WTC11 (cell line): ENCODE measurements at places on chromosomes 12 and 14.
A peak's percentile ranks its signal among the peaks of the same experiment; 100 is the strongest.

DNA sequence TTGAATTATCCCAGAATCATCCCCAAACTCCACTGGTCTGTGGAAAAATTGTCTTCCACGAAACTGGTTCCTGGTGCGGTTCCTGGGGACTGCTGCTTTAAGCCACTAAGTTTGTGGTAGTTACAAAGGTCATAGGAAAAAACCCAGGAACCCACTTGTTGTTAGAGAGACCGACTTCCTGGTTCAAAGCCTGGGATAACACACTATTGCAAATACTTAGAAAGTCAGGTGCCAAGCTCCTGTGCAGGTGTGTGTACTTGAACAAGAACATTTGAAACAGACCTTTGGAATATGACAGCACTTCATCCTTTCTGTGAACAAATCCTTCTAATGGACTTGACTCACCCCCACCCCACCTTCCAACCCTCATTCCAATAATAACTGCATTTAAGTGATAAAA is 519.6 kb downstream of the GLT1D1 start:
- H3K27ac ChIP-seq: no peak overlapping the region
- no peak for DNase-seq
- peaks cover 6% of the 10 kb centered on the region; the same call in 1 of the 2 replicates for H3K27me3 ChIP-seq
- H3K4me1 ChIP-seq: no peaks in the 10 kb centered on the region

DNA sequence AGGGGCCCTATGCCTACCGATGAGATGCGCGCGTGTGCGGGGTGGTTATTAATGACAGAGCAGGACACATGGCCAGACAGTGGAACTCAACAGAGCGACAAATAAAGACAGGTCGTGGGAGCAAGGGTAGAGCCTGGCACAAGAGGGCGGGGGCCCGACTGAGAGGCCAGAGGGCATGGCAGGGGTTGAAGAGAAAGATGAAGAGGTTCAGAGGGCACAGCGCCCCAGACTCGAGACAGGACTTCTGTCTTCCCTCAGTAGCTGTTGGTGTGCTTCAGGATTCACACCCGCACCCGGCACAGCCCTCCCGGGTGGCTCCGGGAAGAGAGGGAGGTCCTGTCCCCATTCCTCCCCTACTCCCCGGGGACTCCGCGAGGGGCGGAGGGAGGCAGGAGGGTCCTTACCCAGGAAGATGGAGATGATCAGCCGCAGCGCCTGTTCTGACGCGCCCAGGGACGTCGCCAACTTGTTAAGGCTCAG is 366 bp downstream of the LPCAT3 start:
- 0 out of 2 replicates have a peak, but pooled peaks cover 3% of the 10 kb centered on the region for H3K36me3 ChIP-seq
- H3K4me1 ChIP-seq: peaks cover 27% of the 10 kb centered on the region
- peak overlapping the region; percentile 95 for H3K4me3 ChIP-seq
- no peak for DNase-seq
- H3K27ac ChIP-seq: peak overlapping the region; percentile 73; the same call in 1 of the 2 replicates

DNA sequence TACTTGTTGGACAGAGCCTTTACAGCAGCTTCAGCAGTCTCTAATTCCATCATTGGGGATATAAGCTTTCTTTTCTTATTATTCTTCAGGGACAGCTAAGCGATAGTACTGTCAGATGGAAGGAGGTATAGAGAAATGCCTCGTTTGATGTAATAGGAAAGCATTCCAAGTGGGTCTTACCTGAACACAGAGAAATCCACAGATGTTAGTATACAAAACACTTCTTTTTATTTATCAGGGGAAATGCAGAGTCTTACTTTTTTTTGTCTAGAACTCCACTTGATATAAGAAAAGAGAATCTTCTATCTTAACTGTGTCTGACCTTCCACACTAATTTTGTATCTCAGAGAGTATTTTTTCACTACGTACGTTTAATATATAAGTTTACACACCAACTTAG is 1.9 kb downstream of the SYT1 start:
- H3K4me3 ChIP-seq: peak overlapping the region; percentile 96
- no peaks in the 10 kb centered on the region for H3K36me3 ChIP-seq
- 0 out of 2 replicates have a peak overlapping the region, but pooled peaks have one; percentile 13 for H3K27ac ChIP-seq

GRCh38 chr14:36284971-36285595 is 35.4 kb downstream of the MBIP start:
- H3K36me3 ChIP-seq: no peaks in the 10 kb centered on the region
- no peak for DNase-seq
- peaks cover 28% of the 10 kb centered on the region for H3K4me1 ChIP-seq
- no peak overlapping the region for H3K27ac ChIP-seq
- H3K27me3 ChIP-seq: no peaks in the 10 kb centered on the region

DNA sequence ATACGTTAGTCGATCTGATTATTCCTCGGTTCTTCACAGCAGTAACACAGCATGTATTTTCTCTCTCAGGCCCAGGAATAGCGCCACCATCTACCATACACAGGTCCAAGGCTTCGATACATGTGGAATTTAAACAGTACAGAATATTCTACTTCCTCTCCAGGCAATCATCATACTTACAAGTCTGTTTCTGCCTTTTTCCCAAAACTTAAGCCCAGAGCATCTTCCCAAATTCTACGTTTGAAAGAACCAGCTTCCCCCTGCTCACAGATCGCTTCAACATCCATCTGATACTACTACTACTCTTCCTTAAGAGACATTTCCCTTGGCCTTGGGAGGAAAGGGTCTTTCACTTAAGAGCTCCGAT is 626 bp downstream of the TXNDC16 start:
- peaks cover 12% of the 10 kb centered on the region for H3K27me3 ChIP-seq
- DNase-seq: no peak
- H3K4me1 ChIP-seq: peaks cover 18% of the 10 kb centered on the region
- H3K36me3 ChIP-seq: no peaks in the 10 kb centered on the region
- peak overlapping the region; percentile 66 for H3K27ac ChIP-seq

GRCh38 chr14:54922598-54922997 is 20.0 kb upstream of the GCH1 start:
- H3K4me1 ChIP-seq: no peaks in the 10 kb centered on the region
- DNase-seq: no peak
- no peak overlapping the region for H3K27ac ChIP-seq
- H3K36me3 ChIP-seq: no peaks in the 10 kb centered on the region
- H3K4me3 ChIP-seq: no peak overlapping the region

DNA sequence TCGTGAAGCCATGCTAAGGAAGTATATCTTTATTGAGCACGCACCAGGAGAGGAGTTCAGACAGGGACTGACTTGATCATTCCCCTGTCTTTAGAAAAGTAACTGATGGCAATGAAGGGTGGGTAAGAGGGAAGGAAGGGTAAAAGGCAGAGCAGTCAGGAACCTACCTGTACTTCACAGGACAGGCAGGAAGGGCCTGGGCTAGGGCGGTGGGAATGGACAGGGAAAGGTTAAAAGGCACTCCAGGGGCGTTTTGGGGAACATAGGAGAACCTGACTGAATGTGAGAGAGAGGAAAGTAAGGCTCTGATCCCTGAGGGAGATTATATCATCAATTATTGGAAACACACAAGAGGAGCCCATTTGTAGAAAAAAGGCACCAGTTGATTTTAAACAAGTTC is 3.9 kb downstream of the SLC35E3 start:
- no peak overlapping the region for H3K4me3 ChIP-seq
- peak overlapping the region; percentile 47; the same call in 1 of the 2 replicates for H3K27ac ChIP-seq
- DNase-seq: no peak
- H3K4me1 ChIP-seq: peaks cover 17% of the 10 kb centered on the region
- no peaks in the 10 kb centered on the region for H3K27me3 ChIP-seq

GRCh38 chr14:61620130-61620946 is 75.0 kb upstream of the HIF1A start:
- no peaks in the 10 kb centered on the region for H3K27me3 ChIP-seq
- H3K36me3 ChIP-seq: no peaks in the 10 kb centered on the region
- peaks cover 18% of the 10 kb centered on the region for H3K4me1 ChIP-seq
- no peak for DNase-seq
- no peak overlapping the region for H3K4me3 ChIP-seq

DNA sequence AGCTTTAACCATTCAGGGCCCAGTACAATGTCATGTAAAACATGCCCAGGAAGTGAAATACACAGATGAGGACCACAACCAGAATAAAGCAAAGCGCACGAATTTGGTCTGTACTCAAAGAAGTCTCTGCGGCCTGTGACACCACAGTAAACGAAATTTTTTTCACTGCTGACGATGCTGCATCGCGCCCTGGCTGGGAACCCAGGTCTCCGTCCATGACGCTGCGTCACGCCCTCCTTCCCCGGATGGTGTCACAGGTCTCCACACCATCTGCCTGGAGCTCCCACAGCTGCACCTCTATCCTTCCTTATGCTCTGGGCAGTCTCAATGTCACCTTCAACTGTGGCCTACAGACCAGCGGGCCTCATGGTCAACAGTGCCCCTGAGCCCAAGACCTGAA is 17.8 kb downstream of the ANKLE2 start:
- H3K4me3 ChIP-seq: no peak overlapping the region
- H3K27ac ChIP-seq: no peak overlapping the region
- no peaks in the 10 kb centered on the region for H3K27me3 ChIP-seq
- no peaks in the 10 kb centered on the region for H3K4me1 ChIP-seq
- peaks cover 91% of the 10 kb centered on the region for H3K36me3 ChIP-seq

- H3K27me3 ChIP-seq: no peaks in the 10 kb centered on the region
- no peak for DNase-seq
- H3K4me3 ChIP-seq: peak overlapping the region; percentile 91
- H3K36me3 ChIP-seq: peaks cover 19% of the 10 kb centered on the region
- peaks cover 46% of the 10 kb centered on the region for H3K4me1 ChIP-seq
- H3K27ac ChIP-seq: peak overlapping the region; percentile 84
Observed at GRCh38 chr12:12560587-12561370, 1.9 kb downstream of the DUSP16 start.

GRCh38 chr12:121184425-121184824 is 25.5 kb upstream of the P2RX4 start:
- H3K27ac ChIP-seq: no peak overlapping the region
- H3K27me3 ChIP-seq: no peaks in the 10 kb centered on the region
- 0 out of 2 replicates have a peak, but pooled peaks cover 3% of the 10 kb centered on the region for H3K36me3 ChIP-seq
- H3K4me3 ChIP-seq: no peak overlapping the region

GRCh38 chr14:45698462-45699134 is 445.6 kb upstream of the MIS18BP1 start:
- no peak overlapping the region for H3K27ac ChIP-seq
- peaks cover 7% of the 10 kb centered on the region for H3K36me3 ChIP-seq
- H3K4me3 ChIP-seq: no peak overlapping the region
- 0 out of 2 replicates have a peak, but pooled peaks cover 4% of the 10 kb centered on the region for H3K4me1 ChIP-seq
- DNase-seq: no peak
- H3K27me3 ChIP-seq: peaks cover 3% of the 10 kb centered on the region; the same call in 1 of the 2 replicates

DNA sequence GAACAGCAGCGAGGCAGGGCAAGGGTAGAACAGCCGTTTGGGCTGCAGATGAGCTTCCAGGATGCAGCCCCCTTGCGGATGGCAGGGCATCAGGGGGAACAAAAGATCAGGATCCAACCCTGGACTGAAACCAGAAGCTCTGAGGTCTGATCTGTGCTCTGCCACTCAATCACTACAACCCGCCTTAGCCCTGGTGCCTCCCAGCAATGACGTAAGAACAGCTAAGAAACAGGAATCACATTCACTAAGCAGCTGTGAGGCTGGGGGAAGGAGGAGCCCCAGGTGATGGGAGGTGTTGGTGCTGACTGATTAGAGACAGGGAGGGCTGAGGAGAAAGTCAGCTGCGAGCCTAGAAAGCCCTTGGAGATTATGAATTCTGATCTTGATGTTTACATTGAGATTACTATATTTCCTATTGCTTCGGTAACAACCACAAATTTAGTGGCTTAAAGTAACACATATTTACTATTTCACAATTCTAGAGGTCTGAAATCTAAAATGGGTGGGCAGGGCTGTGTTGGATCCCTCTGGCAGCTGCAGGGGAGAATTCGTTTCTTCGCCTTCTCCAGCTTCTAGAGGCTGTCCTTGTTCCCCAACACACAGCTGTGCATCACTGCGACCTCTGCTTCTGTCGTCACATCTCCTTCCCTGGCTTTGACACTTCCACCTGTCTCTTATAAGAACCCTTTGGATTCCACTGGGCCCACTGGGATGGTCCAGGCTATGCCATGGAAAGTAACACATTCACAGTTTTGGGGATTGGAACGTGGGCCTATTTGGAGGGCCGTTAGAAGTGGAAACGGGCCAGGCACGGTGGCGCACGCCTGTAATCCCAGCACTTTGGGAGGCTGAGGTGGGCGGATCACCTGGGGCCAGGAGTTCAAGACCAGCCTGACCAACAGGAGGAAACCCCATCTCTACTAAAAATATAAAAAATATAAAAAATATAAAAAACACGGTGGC is 6.1 kb upstream of the CD9 start:
- peaks cover 5% of the 10 kb centered on the region; the same call in 1 of the 2 replicates for H3K27me3 ChIP-seq
- H3K4me3 ChIP-seq: no peak overlapping the region
- peak; percentile 55 for DNase-seq
- peak overlapping the region; percentile 48 for H3K27ac ChIP-seq

GRCh38 chr14:32559048-32559447 is 229.9 kb downstream of the AKAP6 start:
- DNase-seq: no peak
- no peak overlapping the region for H3K4me3 ChIP-seq
- H3K36me3 ChIP-seq: no peaks in the 10 kb centered on the region
- no peaks in the 10 kb centered on the region for H3K27me3 ChIP-seq
- H3K27ac ChIP-seq: no peak overlapping the region

DNA sequence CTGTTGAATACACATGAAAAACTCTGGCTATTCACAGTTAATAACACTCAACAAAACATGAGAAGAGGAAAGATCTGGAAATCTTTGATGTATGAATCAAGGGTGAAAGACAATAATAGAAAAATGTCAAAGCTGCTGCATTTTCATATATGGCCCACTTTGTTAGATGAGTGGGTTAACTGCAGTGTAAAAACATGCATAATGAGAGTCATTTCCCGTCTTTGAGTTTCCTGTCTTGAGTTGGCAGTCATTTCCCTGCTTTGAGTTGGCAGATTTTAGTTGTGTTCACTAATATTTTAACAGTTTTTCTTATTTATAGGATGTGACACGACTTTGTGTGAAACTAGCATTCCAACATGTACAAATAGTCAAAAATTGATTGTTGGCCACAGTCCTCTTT is 87.9 kb upstream of the PTPRQ start:
- no peak overlapping the region for H3K27ac ChIP-seq
- no peaks in the 10 kb centered on the region for H3K36me3 ChIP-seq
- no peak overlapping the region for H3K4me3 ChIP-seq
- no peaks in the 10 kb centered on the region for H3K4me1 ChIP-seq

GRCh38 chr12:91249054-91249453 is 66.4 kb upstream of the DCN start:
- no peak overlapping the region for H3K4me3 ChIP-seq
- no peaks in the 10 kb centered on the region for H3K27me3 ChIP-seq
- no peaks in the 10 kb centered on the region for H3K36me3 ChIP-seq
- no peaks in the 10 kb centered on the region for H3K4me1 ChIP-seq
- H3K27ac ChIP-seq: no peak overlapping the region
- DNase-seq: no peak

GRCh38 chr12:53379389-53380103 is 430 bp upstream of the SP1 start:
- peaks cover 31% of the 10 kb centered on the region for H3K36me3 ChIP-seq
- peaks cover 27% of the 10 kb centered on the region for H3K4me1 ChIP-seq
- no peak overlapping the region for H3K27ac ChIP-seq

- H3K27me3 ChIP-seq: peaks cover 34% of the 10 kb centered on the region
- H3K27ac ChIP-seq: no peak overlapping the region
- H3K36me3 ChIP-seq: no peaks in the 10 kb centered on the region
- peaks cover 31% of the 10 kb centered on the region for H3K4me1 ChIP-seq
Observed at GRCh38 chr12:54220567-54220966, 31.8 kb upstream of the SMUG1 start.
